ENCODE measurements at places on chromosomes 4 and X. TPM values are rescaled to one million over a fixed set of nuclear protein-coding genes. Genes with fewer than 3 reads are reported as not detected.
A peak's percentile ranks its signal among the peaks of the same experiment; 100 is the strongest.

The KCNIP4 gene
- total RNA-seq = not detected

The F8A3 gene
- total RNA-seq = not detected

DNA sequence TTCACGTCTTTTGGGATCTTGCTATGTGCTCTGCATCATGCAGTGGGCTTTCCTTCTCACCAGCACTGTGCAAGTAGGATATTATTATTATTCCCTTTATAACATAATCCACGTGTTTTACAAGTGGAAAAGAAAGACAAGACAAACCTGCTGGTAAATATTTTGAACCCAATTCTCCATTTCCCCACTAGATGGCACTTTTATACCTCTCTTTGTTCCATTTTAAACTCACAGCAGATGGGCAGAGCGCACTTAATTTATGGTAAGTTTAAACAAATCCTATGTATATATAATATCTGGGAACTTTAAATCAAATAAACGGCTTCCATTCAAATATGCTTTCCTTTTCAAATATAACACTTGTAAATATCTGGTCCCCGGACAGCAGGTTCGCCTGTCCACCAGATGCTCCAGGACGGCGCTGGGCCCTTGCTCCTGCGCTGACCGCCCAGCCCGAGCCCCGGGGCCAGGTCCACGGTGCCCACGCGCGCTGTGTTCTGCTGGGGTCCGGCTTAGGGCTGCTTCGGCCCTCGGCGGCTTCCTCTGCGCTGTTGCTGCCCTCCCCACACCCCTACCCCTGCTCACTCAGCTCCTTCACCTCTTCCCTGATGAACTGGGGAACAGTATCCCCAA is 31.1 kb downstream of the F11 start:
- no peak for DNase-seq

The IL3RA gene
- total RNA-seq = 6.4 TPM

- DNase-seq = peak; percentile 42
Observed at GRCh38 chr4:150117094-150117493, 38.8 kb downstream of the DCLK2 start.

The STATH gene
- total RNA-seq = not detected

DNA sequence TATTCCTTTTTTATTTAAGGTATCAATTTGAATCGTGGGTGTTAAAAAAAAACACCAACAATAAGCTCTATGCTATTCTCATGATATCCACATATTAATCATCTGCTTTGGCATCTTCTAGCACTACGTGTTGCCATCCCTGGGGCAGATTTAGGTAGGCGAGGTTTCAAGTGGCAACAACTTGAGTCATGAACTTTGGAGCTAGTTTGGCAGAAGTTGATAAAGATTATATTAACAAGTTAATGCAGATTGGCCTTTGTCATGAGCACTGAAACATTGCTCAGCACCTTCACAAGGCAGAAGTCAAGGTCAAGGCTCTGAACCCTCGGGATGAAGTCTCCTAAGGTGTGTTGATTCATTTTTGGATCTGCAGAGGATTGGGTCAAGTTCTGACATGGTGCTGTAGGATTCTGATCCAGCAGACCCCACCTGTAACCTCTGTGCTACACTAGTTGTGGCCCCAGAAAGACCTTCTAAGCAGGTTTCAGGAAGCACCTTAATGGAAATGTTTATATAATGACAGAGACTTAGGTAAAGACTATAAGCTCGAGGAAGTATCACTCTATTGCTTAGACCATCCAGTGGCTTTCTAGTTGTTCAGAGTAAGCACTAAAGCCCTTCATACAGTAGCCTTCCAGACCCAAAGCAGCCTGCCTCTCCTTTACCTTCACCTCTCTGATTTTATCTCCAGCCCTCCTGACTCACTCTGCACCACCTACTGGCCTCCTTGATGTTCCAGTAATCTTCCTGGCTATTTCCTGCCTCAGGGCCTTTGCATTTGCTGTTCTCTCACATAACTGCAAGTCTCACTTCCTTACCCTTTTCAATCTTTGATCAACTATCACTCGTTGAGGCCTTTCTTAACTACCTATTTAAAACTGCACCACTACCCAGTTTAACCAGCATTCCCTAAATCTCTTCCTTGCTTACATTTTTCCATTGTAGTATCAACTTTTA is 117.0 kb upstream of the SLC4A4 start:
- DNase-seq = no peak
